Fibroblast of skin of right biceps (primary cell): ENCODE measurements at places on chromosomes 6 and 20.

DNA sequence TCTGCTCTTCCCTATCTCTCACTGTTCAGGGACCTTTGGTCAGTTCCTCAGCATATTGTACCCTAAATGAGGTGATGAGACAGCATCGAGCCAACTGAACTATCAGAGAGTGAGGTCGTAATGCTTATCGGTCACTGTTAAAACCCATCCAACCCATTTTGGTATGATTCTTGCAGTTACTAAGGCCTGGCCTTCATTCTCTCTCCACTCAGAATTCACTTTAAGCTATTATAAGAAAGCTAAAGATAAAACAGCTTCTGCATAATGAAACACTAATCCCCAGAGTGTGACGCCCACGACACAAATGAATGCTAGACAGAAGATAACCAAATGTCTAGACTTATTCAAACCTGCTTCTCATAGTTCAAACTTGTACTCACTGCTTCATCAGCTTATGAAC lies 175.8 kb downstream of the GMPR start:
- DNase-seq = no peak

DNA sequence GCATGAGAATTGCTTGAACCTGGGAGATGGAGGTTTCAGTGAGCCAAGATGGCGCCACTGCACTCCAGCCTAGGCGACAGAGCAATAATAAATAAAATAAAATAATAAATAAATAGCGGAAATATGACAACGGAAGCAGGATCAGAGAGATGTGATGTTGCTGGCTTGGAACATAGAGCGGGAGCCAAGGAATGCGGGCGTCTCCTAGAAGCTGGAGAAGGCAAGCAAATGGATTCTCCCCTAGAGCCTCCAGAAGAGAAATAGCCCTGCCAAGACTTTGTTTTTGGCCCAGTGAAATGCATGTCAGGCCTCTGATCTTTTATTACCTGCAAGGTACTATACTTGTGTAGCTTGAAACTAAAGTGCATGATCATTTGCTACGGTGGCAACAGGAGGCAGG lies 12.4 kb downstream of the KIAA1755 start:
- DNase-seq = no peak

DNA sequence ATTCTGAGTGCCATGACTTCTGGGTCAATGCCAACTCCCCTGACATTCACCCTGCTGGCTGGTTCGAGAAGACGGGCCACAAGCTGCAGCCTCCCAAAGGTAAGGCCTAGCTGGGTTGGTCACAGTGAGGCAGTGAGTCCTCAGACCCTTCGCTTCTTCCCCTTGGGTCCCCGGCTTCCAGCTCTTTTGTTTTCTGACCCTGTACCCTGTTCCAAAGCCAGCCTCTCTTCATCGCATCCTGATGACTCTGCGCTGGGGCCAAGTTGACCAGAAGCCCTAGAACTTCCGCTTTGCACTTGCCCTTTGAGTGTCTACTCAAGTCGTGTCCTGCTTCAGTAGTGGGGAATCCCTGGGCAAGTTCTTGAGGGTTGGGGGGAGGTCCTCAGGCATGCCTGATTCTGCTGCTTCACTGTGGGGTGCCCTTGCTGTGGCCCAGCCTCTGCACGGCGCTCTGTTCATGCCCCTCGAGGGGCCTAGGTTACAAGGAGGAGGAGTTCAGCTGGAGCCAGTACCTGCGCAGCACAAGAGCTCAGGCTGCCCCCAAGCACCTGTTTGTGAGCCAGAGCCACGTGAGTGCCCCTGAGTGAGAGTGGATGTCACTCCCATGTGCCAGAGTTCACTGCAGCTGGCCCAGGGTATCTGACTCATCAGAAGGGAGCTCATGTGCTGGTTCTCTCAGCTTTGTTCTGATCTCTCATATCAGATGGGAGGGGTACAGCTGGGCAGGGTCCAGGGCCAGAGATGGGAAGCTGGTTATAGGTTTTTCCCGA lies 23.0 kb downstream of the L3MBTL1 start:
- no peak for DNase-seq

DNA sequence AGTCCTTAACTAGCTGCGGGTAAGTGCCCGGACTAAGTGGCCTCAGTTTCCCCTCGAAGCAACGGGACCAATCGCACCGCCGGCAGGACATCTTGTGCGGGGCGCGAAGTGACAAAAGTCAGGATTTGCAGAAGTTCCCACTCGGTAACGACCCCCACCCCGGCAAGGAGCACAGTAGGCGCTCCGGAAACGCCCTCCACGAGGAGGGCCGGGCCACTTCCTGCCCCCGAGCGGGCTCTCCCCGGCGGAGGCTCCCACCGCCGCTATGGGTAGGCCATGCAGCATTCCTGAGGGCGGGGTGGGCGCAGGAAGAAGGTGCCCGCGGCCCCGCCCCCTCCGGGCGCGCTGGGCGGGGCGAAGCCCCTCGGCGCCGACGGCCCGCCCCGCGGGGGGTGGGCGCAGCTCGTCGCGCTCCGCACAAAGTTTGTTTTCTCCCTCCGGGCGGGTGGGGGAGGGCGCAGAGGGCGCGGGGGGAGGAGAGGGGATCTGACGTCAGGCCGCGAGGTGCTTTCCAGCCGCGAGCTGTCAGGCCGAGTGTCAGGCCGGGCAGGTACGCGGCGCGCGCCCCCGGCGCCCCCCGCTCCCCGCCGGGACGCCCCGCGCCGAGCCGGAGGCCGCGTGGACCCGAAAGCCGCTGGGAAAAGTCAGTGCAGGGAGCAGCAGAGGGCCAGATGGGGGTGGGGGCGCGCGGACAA lies at the start of gene TGIF2:
TSS of gene TGIF2 (plus strand) at position 495 of the 695 bp plus-strand sequence. CDS start 5,178 bp downstream, outside the sequence.
- peak; percentile 94 for DNase-seq

DNA sequence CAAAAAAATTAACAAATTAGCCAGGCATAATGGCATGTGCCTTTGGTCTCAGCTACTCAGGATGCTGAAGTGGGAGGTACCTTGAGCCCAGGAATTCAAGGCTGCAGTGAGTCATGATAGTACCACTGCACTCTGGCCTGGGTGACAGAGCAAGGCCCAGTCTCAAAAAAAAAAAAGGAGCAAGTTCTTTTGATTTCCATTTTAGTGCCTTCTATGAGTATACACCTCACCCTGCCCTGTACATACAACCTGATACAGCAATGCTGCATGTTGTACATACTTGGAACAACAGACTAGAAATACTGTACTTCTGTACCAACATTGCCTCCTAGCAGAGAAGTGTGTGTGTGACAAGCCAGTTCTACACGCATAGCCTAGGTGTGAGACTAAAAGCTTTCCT lies 97.3 kb upstream of the CARMIL1 start:
- DNase-seq = peak; percentile 66

GRCh38 chr20:31698803-31699718 lies 23.6 kb downstream of the BCL2L1 start:
- DNase-seq = peak; percentile 83

- DNase-seq = no peak
Measured at GRCh38 chr6:166463359-166464067, 80.8 kb upstream of the MPC1 start.

DNA sequence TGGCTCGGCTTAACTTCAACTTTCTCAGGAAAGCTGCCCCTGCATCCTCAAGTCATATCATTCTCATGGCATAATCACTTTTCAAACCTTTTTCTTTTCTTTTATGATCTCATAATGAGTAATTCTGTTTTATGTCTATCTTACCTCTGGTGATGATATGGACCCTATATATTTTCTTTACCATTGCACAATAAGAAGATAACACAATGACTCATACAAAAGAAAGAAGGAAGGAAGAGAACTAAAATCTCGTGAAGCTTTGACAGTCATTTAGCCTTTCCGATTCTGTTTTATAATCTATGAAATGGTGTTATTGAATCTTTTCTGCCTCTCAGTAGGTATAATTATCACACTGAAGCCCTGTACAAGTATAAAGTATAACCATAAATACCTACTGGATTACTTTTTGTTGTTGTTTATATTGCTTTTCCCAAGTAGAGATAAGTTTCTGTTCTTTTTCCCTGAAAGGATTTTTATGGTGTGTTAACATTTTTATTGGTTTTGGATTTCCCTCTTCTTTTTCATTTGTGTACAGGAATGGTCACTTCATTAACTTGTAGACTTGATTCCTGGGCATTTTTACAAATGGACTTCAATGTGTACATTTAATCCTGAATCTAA lies 300.9 kb downstream of the LAMA2 start:
- DNase-seq = peak; percentile 62

- DNase-seq = no peak
Measured at GRCh38 chr20:34744847-34745246, 40.7 kb downstream of the TP53INP2 start.

DNA sequence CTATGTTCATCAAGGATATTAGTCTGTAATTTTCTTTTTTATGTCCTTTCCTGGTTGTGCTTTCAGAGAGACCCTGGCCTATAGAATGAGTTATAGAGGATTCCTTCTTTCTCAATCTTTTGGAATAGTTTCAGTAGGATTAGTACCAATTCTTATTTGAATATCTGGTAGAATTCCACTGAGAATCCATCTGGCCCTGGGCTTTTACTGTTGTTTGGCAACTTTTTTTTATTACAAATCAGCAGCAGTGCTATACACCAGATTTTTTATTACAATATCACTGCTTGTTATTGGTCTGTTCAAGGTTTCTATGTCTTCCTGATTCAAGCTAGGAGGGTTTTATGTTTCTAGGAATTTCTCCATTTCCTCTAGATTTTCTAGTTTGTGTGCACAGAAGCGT lies 50.0 kb upstream of the NRSN1 start:
- DNase-seq = no peak

GRCh38 chr20:1820138-1821079 lies 74.8 kb upstream of the SIRPA start:
- peak; percentile 72 for DNase-seq

GRCh38 chr20:16040742-16041141 lies 532.5 kb downstream of the KIF16B start:
- no peak for DNase-seq

GRCh38 chr6:39794231-39794630 lies 2.1 kb downstream of the DAAM2 start:
- DNase-seq = no peak

- DNase-seq = no peak
Measured at GRCh38 chr6:122569230-122569771, 40.9 kb upstream of the PKIB start.

GRCh38 chr6:80438772-80439171 lies 332.3 kb downstream of the BCKDHB start:
- peak; percentile 97 for DNase-seq

DNA sequence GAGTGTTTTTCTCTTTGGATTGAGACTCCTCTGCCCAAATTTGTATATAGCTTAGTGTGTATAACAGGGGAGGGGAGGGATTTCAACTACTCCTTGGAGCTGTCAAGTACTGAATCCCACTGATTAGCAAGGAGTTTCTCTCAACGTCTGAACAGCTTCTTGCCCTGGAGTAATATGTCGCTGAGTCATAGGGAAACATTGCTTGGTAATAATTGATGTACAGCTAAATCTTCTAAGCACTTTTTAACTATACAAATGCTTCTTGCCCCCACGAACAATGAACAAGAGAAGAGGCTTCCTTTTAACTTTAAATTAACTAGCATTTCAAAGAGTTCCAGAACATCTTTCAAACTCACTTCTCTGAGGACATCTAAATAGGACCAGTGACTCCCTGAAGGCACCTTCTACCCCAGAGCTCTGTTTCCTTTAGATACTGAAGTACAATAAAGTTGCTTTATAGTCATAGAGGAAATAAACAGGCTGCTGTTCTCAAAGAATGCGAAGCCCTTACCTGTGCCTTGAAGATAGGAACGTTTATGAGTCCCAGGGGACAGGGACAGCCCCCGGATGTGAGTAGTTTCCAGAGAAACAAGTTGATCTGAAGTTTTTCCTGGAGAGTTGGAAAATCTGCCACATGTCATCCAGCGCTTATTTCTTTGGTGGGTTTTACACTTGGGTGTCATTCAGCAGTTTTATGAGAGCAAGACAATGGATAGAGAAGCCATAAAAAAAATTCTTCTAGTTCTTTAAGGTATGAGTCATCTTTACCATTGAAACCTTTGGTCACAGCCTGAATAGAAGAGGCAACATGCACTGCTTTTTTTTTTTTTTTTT lies 462.5 kb upstream of the BTBD3 start:
- DNase-seq = peak; percentile 88

DNA sequence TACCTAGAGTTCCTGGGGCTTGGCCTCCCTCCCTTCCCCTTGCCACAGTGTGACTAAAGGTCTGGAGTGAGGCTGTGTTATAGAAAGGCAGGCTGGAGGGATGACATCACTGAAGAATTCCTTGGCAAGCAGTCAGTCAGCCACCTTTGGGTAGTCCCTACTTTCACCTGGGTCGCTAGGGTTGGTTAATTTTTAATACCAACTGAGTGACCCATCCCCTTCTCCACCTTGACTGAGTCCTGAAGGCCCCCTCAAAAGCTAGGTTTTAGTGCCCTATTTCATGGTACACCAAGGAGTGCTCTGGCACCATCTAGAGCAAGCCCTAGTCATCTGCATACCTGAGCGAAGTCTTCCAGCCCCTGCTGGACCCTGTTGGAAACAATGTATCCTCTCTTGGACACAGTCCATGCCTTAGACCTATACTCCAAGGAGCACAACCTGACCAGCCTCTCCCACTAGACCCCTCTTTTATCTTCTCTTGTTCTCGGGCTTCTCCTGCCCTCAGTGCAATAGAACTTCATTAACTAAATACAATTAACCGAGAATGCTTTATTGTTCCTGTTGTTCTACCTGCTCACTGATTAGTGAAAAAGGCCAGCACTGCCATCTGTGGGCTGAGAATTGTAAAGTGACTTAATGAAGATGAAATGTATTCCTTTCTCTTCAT lies 44.6 kb downstream of the RIN2 start:
- no peak for DNase-seq

GRCh38 chr6:28211840-28212509 lies 13.1 kb upstream of the ZSCAN9 start:
- DNase-seq = no peak

GRCh38 chr6:17281497-17282481 lies 628 bp downstream of the RBM24 start:
- DNase-seq = peak; percentile 37
